ENCODE measurements at places on chromosomes 6 and 20.

DNA sequence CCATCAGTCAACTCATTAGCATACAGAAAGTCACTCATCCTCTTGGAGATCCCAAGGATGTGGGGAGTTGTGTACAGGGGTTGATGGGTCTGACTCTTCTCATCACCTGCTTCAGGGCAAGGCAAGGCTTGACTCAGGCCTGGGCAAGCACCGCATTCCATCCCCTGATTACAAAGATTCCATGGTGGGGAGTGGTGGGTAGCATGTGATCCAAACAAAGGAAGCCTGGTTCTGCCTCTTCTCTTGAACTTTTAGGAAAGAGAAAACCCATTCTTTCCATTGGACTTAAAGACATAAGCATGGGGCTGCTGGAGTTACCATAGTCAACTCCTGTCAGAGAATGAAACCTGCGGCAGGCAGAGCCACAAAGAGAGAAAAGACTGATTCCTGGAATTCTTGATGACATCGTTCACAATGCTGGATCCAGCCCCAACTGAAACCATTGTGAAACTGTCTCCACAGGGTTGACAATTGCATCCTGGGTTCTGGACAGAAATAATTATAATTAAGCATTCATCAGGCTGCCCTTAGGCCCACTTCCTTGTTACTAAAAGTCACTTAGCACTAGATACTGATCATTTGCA is 235.8 kb upstream of the KCNG1 start:
- DNase-seq, result no peak

DNA sequence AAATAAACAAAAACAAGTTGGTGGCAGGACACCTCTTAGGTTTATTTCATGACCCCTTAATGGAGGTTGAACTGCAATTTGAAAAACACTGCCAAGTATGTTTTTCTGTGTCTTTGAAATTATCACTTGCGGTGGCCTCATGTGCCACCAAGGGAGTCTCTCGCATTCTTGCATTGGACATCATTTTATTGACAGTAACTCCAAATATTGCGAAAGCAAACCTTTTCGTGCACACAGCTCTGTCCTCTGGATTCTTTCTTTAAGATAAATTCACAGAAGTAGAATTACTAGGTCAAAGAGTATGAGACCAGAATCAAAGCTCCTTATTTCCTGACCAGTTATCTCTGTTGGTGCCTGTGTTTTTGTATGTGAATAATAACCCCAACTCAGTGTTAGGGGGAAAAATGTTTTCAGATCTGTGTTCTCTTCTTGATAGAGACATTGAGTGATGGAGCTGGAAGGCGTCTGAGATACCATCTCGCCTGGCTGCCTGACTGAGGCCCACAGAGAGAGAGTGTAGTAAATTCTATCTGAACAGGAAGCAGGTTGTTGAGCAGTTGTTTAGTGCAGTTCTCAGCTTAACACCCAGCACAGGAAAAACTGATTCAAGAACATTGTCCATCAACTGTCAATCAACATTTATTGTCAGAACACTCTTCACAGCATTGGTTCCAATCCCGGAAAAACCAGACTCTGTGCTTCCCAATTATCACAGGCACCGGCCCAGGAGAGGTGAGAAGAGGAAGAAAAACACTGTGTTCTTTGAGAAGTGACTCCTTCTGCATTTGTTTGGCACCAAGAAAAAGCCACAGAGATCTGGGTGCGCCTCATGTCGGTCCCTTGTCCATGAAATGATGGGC is 2.2 kb upstream of the CCDC167 start:
- DNase-seq, result no peak

GRCh38 chr20:20795119-20795518 is 82.7 kb upstream of the RALGAPA2 start:
- DNase-seq, result no peak

- DNase-seq, result no peak
These were observed 37.4 kb upstream of the KCNB1 start for GRCh38 chr20:49519777-49520359.

DNA sequence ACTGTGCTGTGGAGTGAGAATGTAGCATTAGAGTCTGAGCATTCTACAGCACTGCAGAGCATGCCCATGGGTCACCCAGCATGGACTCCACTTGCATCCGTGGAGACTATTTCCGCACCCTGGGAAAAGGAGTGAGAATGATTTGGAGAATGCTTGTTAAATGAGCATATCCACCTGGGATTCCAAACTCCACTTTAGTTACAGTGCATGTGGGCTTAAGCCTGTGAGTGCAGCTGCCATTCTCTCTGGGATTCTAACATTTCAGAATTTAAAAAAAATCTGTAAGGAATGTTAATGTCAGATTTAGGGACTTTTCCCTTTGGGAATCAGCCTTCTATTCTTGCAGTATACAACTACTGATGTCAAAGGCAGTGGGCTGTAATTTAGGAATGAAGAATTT is 33.4 kb downstream of the KIF25 start:
- DNase-seq, result no peak
